ENCODE measurements at places on chromosomes 6 and 20.

GRCh38 chr20:22070610-22071058, 365.2 kb downstream of the PAX1 start:
- no peak for DNase-seq

DNA sequence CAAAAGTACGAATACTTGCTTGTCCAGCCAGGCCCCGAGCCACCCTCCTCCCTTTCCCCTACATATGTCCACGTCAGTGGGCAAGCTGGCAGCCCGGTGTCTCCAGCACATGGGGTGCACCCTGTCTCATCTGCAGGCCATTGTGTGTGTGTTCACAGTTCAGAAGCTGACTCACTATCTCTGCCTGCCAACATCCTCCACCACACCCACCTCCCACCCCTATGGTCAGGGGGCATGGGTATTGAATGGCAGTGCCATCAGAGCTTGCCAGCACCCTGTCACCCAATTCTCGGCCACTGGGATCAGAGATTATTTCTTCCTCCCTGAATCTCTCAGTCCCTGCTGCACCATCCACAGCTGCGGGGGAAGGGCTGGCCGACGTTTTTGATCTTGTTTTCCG, 195.7 kb downstream of the FARS2 start:
- no peak for DNase-seq

- DNase-seq = no peak
Observed at GRCh38 chr20:9353916-9354276, 160.5 kb upstream of the LAMP5 start.

DNA sequence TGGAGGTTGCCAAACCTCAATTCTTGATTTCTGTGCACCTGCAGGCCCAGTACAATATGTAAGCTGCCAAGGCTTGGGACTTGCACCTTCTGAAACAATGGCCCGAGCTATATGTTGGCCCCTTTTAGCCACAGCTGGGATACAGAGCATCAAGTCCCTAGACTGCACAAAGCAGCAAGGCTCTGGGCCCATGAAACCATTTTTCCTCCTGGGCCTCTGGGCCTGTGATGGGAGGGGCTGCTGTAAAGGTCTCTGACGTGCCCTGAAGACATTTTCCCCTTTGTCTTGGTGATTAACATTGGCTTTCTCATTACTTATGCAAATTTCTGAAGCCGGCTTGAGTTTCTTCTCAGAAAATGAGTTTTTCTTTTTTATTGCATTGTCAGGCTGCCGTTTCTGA, 40.5 kb upstream of the SLC35F1 start:
- DNase-seq = no peak

- no peak for DNase-seq
Observed at GRCh38 chr6:9007027-9007426, 571.7 kb upstream of the SLC35B3 start.

- no peak for DNase-seq
Observed at GRCh38 chr6:143232849-143233248, 172.2 kb downstream of the AIG1 start.

DNA sequence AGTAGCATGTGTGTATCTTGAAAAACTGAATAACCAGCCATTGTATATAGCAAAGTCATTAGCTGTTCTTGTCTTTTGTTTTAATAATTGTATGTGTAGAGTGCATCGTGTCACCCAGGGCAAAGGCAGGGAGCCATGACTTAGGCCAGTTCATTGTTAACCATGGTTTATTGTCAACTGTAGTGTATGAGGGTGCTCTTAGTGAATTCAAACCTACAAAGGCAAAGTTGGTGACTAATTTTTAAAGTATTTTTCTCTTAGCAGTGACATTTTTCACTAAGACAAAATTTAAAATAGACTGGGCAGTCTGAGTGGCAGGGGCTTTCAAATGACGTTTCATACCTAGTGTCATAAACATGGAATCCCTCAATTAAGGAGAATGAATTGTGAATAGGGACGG, 79.0 kb downstream of the TULP4 start:
- no peak for DNase-seq

DNA sequence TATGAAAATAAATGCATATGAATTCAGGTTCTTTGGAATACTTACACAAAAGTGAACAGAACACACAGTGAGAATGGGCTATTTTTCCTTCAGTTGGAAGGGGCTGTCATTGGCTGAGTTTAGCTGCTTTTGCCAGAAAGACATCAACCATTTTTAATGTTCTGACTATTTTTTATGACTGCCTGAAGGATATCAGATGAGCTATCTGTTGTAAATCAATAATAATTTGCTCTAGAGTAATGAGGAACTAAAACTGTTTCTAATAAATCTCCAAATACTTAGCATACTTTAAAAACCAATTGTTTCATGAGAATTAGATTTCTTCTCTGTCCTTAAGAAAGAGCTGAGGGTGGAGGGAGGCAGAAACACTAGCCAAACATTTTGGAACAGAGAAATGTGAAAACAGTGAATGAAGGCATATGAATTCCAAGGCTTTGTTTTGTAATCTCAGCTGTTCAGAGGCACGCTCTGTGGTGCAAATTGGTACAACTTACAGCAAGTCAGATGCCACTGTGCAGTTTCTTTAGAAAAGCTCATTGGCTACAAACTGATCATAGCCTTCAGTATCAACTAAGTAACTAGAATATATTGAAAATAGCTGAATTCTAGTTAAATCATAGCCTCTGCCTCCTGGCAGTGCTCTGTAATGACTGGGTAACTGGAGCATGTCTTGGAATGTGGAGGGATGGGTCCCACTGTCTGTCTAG, 228.9 kb upstream of the JAG1 start:
- DNase-seq = no peak

DNA sequence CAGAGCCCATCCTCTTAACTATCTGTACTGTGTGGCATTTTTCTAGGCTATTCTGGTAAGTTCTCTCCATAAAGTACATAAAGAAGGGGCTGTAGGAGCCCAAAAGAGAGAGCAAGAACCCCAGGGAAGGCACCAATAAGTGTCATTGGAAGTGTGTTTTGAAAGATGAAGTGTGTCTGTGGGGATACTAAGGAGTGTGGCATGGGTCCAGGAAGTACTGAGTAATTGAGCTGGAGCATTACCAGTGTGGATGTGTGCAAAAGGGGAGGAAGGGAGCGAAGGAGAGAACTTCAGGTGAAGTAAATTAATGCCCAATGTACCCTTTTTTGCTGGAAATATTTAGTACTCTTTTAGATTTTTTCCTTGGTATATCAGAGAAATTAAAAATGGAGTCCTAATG, 63.9 kb downstream of the KCNS1 start:
- no peak for DNase-seq

GRCh38 chr6:108877046-108877751, 29.0 kb downstream of the ARMC2 start:
- DNase-seq = no peak

DNA sequence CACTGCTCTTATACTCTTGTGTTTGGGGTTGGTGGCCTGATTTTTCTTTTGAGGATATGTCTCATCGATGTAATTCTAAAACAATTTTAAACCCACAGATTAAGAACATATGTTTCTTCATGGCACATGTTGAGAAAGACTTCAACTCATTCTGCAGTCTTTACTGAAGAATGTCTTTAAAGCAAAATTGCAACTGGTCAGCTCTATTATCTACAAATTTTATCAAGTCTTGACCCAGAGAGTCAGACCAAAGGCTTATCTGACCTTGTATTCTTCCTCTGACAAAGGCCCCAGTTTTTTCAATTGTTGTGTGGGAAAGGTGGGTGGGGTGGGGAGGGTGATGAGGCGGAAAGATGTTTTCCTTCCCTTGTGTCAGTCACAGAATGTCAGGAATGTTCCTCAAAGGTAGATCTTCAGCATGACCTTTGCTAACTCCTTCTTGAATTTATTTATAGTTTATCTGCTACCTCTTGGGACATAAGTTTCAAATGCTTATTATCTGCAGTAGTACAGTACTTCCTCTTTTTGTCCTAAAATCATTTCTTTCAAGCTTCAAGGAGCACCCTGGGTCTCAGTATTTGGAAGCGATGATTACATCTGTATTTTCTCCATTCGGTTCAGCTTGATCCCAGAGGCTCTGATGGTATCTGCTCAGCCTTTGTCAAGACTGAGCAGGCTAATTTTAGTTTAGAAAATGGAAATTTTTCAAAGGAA, 63.2 kb upstream of the TIAM2 start:
- DNase-seq = no peak

DNA sequence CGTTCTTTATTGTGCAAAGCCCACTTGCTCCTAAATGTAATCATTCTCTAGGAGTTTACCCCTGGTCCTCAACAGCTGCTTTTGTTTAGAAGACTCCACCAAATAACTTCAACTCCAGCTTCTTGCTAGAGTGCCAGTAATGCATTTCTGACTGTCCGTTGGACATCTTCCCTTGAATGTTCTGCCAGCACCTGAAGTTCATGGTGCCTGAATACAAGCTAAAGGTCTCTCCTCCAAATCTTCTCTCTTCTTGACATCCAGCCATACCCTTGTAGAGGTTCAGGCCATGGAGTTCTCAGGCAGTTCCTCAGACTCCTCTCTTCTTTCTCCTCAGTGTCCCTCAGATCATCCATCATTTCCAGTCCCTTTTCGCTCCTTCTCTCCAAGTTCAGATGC, 21.7 kb downstream of the PHACTR2 start:
- DNase-seq = no peak

DNA sequence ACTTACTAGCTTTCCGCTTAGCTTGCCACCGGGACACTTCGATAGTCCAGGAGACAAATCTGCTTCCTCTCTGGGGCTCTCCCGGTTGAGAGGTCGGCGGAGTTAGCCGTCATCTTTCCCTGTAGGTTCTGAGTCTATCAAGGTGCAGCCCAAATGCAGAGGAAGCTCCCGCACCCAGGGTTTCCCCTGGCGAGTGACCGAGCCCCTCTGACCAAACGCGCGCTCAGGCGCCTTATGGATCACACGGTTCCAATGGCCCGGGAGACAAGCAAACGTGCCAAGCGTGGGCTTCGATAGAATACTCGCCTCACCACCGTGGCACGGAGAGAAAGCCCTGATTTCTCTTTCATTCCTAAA, 15.8 kb upstream of the FOXC1 start:
- no peak for DNase-seq

DNA sequence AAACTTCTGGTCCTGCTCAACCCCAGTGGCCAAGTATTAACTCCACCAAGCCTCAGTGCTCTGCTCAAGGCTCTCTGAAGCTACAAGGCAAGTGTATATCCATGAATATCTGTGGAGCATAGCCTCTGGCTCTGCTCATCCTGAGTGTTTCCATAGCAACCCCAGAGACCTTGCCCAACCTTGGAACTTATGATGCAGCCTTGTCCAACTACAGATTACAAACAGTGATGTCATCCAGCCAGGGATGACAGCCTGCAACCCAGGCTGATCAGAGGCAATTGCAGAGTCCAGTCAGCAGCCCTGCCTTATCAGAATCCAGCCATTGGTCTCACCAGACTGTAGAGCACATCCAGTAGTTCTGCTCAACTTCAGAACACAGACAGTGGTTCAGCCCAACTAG, 65.5 kb upstream of the SPACA1 start:
- DNase-seq = no peak

GRCh38 chr20:3309226-3309625, 70.2 kb upstream of the SLC4A11 start:
- no peak for DNase-seq

GRCh38 chr6:71608646-71609045, 277.7 kb upstream of the RIMS1 start:
- no peak for DNase-seq

GRCh38 chr20:20629556-20630188, 82.8 kb downstream of the RALGAPA2 start:
- DNase-seq = no peak

DNA sequence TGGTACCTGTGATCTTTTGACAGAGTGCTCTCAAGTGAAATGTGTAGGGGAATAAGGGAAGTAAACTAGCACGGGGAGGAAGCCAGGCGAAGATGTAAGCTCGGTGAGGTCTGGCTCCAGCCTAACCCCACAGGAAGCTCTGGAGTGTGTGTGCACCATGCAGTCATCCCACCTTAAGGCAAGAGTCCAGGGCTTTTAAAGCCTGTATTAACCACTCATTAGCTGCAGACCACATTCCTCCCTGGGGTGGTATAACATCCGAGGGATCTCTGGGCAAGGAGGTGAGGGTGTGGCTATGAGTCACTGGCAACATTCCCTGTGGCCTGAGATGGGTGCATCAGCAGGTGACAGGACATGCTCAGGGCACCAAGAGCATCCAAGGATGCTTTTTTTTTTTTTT, 12.5 kb upstream of the RANBP9 start:
- no peak for DNase-seq

- no peak for DNase-seq
Observed at GRCh38 chr6:82365016-82365795, 1.6 kb downstream of the TPBG start.

DNA sequence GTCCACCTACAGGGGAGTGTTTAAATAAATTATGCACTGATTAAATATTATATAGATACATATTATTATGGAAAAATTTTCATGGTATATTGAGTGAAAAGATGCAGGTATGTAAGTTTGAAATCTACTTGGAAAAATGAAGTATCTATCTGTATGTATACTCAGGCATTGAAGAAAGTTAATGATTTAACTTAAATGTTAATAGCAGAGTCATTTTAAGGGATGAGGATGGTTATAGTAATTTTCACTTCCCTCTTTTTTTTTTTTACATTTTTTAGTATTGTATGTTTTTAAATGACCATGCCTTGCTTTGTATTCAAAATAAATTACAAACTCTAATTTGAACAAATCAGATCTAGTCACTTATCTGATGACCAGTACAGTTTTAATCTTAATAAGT, 43.2 kb upstream of the NOTCH4 start:
- DNase-seq = no peak

DNA sequence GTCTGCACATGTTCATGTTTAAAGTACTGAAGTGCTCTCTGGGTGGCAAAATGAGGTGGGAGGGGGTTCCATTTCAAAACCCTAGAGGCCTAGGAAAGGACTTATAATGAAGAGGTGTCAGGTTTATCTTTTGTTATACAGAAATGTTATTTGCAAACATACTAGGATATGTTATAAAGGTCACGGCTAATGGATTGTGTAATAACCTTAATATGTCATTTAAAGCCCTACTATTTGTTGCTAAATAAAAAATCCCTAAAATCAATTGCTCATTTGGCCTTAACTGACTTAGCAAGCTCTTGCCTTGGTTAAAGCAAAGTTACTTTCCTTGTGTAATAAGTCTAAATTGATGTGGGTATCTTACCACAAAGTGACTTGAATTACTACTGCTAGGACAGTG, 8.8 kb downstream of the NKX2-4 start:
- no peak for DNase-seq

- no peak for DNase-seq
Observed at GRCh38 chr6:24149296-24149695, 23.3 kb downstream of the NRSN1 start.

DNA sequence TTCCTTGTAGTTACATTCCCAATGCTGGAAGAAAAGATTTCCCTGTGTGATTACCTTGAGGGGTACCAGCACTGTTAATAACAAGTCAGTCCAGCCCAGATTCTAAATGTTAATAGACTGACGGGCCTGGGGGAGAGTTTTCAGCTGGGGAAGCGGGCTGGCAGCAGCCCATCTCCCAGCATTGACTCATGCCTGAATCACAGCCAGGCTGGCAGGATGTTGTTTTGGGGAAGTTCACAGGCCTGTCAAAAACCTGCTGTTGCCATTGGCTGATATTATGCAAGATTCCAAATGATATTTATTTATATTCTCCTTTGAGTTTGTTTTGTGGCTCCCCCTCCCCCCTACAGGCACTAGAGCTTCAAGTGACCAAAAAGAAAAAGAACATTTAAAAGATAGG, 213.9 kb upstream of the CNR1 start:
- no peak for DNase-seq
